ENCODE measurements at places on chromosomes 1 and 21.

GRCh38 chr1:22576150-22576544 lies 12.9 kb downstream of the EPHA8 start:
- DNase-seq = no peak

GRCh38 chr1:24074196-24074595 lies 37.7 kb downstream of the MYOM3 start:
- DNase-seq = no peak

DNA sequence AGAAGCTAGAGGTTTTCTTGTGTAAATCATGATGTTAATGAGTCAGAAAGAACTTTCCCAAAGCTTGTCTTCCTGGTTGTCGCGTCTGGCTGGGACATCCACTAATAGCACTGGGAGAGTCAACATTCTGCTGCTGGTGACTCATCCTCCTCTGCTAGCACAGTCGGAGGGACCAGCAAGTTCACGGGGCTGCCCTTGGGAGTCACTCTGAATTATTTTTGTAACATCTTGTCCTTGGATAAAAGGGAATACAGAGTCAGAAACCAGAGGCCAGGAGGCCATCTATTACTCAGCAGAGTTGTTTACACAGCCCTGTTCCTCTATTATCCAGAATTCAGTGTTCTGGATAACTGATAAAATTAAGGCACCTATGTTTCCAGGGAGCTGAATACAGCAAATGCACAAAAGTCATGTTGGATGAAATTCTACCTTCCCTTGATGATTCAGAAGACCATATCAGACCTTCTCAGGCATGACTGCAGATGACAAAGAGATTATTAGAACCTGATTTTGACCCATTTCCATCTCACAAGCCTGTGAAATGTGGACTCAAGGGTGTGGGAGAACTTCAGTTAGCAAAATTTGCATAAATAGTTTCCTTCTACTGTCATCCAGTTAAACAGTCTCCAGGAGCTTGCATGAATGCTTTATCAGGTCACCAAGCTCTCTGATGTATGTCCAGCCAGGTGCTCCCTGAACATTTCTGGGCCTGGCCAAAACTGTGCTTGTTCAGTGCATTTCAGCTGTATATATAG lies 68.1 kb downstream of the JAK1 start:
- peak; percentile 99 for DNase-seq

DNA sequence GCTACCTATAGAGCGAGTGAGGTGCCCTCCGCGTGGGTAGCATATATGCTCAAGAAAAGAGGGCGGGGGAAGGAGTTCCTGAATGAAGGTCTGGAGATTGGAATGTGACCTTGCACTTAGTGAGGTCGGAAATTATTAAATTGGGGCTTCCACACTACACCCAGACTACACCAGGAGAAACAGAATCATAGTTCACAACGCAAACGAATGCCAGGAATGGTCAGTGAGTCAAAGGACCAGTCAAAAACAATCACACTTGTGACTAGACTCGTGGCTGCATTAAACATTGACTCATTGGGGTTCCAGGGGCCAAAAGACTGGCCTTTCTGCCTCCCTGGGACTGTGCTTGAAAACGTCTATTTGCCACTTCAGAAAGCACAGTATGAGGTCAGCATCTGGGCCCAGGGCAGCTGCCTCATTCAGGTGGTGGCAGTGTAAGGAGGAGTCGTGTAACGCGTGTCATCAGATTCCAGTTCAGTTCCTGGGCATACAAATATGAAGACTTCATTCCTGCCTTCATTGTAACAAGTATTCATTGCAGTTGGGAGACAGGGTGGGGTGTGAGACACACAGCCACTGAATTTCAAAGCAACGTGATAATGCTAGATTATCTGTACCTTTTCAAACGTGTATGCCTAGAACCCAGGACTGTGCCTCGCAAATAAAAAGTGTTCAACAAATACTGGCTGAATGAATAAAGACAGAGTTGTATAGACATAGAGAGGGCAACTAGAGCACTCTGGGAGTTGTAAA lies at the start of gene YOD1:
Gene YOD1, minus strand, starts transcription at position 18 of the 753 bp plus-strand sequence. CDS start 178 bp downstream, outside the sequence.
- DNase-seq = peak; percentile 98

DNA sequence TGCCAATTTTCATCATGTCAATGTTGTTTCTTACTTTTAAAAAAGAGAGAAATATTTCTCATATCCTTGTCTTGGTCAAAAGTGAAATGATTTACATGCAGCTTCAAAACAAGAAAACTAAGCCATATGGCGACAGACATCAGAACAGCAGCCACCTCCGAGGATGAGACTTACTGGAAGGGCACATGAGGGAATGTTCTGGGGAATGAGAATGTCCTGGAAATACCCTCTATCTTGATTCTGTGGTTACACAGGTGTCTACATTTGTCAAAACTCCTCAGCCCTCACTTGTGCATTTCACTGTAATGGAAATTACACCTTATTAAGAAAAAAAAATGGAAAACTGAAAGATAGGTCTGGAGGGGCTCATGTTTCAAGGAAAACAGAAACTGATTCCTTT lies 14.2 kb upstream of the ECE1 start:
- no peak for DNase-seq

GRCh38 chr1:193181536-193181935 lies 4.9 kb downstream of the B3GALT2 start:
- no peak for DNase-seq

- DNase-seq = no peak
These were observed 836 bp upstream of the PRCC start for GRCh38 chr1:156766298-156767100.

- no peak for DNase-seq
These were observed 6.2 kb upstream of the ILDR2 start for GRCh38 chr1:166981589-166981988.

DNA sequence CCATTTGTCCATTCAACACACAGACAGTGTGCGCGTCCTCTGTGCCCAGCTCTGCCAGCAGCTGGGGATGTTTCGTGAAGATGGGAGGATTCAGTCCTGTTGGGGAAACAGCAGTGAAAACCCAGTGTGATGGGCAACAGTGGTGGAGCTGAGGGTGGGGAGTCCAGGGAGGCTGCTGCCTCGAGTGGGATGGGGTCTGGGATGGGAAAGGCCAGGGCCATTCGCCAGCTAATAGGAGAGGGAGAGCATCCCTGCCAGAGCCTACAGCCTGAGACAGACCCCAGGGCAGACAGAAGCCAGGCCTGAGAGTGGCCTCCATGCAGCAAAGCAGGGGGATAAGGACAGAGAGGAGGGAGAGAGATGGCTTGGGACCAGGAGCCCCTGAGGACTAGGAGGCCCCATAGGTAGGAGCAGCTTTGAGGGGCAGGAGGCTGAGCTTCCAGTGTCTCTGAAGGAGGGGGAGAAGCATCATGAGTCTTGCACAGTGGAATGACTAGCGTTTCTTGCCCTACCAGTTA lies 252.6 kb downstream of the NPHP4 start:
- no peak for DNase-seq

DNA sequence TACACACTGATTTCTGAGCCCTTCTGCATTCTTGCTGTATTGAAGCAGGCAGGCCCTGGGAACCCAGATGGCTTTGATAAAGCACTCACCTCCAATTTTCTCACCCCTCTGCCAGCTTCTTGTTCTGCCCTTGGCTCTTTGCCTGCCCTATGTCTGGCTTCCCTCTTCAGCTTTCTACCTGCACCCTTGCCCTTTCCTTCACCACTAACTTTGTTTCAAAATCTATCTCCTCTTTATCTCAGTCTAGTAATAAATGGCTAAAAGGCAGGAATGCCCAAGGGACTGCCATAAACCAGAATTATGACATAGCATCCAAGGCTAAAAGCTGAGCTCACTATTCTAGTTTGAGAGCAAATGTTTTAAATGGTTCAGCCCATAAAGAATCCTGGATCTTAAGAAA lies 178.7 kb downstream of the TNR start:
- no peak for DNase-seq

- DNase-seq = no peak
These were observed 7.0 kb downstream of the IFNAR2 start for GRCh38 chr21:33236766-33237165.

DNA sequence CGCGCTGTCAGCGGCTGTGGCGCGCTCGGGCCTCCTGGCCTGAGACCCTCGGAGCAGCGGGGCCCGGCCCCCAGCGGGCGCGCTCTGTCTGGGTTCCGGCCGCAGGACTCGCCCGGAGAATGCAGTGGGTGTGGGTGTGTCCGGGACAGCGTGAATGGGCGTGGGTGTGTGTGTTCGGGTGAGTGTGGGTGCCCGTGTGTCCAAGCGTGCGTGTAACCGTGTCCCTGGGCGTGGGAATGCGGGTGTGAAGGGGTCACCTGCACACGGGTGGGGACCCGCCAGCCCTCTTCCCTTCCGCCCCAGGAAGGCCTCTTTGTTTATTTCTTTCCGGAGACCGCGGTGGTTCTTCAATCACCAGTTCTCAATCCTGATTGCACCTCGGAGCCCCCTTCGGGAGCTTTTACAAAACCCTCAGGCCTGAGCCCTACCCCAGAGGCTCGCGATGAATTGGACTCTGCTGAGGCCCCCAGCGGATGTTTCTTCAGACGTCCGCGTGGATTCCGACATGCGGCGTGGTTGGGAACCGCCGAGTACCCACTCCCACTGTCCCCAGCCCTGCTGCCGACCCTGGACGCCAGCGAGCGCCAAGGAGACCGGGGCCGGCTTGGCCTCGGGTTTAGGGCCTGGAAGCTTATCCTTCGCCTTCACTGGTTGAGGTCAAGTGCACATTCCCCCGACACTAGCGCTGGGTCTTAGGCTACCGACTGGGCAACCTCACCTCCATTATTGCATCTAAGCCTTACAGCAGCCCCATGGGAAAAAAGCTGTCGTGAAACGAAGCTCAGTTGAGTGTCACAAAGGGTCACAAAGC lies 19.3 kb downstream of the SERTAD4 start:
- DNase-seq = no peak

GRCh38 chr1:63710761-63711380 lies 62.9 kb upstream of the ROR1 start:
- DNase-seq = no peak

- no peak for DNase-seq
These were observed 5.5 kb downstream of the C2CD2 start for GRCh38 chr21:41948078-41948895.

DNA sequence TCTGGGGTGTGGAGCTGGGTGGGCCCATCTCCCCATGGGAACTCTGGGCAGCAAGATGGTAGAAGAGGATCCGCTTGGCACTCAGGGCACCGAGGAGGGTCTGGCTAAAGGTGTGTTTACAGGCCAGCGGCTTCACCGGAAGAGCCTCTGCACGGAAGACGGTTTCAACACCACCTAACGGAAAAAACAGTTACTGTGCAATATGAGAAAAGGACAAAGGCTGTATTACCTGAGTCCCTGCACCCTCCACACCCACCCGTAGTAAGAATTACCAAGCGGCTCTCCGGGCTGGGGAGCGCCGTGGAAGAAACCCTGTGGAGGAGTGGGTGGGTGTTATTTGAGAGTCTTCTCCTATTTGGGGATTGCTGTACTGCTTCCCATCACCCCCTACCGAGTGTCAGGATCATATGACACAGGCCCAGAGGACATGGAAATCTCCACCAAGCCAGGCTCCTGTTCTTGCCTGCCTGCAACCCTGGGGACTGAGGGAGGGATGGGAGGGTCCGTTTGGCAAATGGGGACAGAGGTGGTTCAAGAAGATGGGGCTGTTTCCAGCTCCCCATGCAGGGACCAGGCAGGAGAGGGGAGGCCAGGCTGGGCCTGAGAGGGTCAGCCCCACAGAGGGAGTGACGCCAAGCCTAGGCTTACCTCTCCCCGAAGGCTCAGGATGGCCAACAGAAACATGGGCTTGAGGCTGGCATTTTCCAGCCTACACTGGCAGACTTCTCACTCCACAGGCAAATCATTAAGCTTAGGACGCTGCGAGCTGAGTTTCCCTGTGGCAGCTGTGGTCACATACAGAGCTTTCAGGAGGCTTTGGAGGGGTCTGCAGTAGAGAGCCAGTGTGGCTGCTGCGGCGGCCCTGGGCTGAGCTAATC lies 203.5 kb upstream of the TMEM51 start:
- DNase-seq = no peak

DNA sequence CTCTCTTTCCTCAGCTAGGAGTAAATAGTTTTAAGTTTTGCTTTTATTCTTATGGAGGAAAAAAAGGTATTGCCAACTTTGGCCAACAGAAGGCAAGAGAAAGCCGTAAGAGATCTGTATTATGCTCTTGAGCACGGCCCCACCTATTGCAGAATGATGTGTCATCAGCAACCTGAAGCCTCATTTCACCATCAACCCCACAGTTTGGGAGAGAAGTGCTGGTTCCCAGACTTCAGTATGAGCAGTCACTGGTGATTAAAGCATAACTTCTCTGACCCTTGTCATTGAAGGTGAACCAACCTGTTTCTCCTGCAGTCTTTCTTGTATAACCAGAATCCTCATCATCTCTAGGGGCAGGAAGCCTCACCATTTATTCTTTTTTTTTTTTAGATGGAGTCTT lies 100.2 kb downstream of the SIPA1L2 start:
- DNase-seq = peak; percentile 44

DNA sequence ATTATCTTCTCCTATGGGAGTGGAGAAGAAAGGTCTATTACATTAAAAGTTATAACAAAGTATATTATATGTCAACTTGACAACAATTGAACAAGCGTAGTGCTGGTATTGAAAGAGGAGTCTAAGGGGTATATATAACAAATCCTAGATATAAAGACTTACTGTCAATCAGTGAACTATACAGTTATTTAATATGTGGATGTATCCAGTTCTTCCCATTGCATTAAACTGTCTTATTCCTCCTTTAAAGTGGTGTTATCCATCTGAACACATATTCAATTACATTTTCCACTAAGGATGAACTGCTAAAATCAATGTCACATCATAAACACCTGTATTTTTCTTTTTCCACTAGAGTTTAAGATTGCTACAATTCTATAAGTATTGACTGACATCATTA lies 438.8 kb downstream of the DPYD start:
- DNase-seq = no peak

DNA sequence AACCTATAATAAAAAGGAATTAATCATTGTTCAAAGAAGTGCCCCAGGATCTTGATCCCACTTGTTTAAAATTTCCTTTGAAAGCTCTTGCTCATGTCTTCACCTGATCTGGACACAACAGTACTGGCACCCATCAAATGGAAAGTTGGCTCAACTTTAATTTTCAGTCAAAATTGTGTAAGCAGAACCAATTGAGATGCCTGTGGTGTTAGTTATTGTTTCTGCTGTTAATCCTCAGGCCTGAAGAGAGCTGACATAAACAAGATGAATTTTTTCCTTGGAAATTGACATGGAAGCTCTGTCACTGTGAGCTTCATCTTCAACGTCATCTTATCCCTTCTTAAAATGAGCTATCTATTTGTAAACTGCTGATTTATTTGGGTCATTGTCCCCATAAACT lies 88.3 kb upstream of the TNFSF4 start:
- no peak for DNase-seq

DNA sequence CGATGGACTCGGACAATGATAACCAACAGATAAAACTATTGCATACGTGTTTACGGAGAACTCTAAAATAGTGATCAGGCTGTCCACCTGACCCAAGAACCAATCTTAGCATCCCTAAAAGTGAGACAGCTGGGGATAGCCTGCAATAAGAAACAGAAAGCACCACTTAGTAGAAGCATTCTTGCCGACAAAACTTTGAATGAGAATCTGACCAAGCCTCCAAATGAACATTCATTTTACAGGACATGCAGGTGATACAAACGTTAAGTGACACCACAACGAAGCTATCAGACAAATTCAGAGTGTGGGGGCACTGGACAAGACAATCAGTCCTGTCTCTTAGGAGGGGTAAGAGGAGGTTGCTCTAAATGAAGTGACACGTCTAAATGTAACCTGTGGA lies 1.2 kb downstream of the PSMG1 start:
- DNase-seq = no peak

GRCh38 chr1:231284441-231284840 lies 43.4 kb downstream of the GNPAT start:
- no peak for DNase-seq
